Right ventricle myocardium inferior (tissue), 1 donor: ENCODE measurements at places on chromosomes 6 and 20. TPM values are rescaled to one million over a fixed set of nuclear protein-coding genes. Genes with fewer than 3 reads are reported as not detected.

GRCh38 chr6:147223736-147224135 lies 19.5 kb downstream of the STXBP5 start:
- DNase-seq: no peak

- DNase-seq: no peak
These were observed 40.6 kb downstream of the TRIM38 start for GRCh38 chr6:26003102-26003694.

DNA sequence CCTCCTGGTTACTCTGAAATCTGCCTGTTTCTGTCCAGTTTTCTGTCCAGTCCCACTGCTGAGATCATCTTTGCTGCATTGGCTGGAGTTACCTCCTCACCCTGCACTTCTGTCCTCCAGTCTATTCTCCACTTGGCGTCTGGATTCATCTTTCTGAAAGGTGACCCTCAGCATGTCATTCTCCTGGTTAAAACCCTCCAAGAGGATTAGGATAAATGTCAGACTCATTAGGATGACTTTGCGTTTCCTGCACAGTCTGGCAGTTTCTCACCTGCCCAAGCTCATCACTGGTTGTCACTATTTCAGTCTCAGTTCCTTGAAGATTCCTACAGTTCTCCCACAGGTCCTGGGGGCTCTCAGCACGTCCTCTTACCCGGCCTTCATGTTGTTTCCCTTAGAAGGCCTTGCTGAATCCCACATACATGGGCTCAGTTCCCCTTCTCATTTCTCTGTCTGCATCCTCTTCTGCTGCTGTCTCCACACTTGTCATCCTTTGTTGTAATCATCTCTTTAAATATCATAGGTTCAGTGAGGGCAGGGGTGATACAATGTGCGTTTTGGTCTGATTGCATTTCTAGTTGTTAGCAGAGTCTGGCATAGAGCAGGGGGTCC lies 374.8 kb downstream of the QKI start:
- no peak for DNase-seq

DNA sequence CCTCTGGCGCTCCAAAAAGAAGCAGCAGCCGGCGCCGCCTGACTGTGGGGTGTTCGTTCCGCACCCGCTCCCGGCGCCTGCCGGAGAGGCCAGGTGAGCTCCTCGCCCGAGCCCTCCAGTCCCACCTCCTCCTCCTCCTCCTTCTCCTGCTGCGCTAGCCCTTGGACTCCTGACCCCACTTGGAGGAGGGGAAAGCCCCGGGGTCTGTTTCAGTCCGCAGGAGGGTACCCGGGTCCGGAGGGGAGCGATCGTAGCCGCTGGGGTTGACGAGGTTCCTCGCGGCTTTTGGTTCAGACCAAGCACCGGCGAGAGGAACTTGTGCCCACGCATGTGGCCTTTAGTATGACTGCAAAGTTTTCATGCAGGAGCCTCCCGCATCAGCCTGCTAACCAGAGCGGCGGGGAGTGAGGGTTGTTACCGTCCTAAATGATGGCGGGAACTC lies 493 bp downstream of the CRYBG1 start:
- no peak for DNase-seq

GRCh38 chr6:16562498-16562897 lies 198.8 kb downstream of the ATXN1 start:
- no peak for DNase-seq

- DNase-seq: no peak
These were observed 197.7 kb downstream of the SMOC2 start for GRCh38 chr6:168638468-168639271.

GRCh38 chr20:20009784-20010253 lies 7.3 kb upstream of the NAA20 start:
- no peak for DNase-seq

Gene ULBP2
- total RNA-seq: 1.3 TPM
